IMR-90 (cell line): ENCODE measurements at places on chromosomes 2 and 18. TPM values are rescaled to one million over a fixed set of nuclear protein-coding genes. Genes with fewer than 3 reads are reported as not detected.

DNA sequence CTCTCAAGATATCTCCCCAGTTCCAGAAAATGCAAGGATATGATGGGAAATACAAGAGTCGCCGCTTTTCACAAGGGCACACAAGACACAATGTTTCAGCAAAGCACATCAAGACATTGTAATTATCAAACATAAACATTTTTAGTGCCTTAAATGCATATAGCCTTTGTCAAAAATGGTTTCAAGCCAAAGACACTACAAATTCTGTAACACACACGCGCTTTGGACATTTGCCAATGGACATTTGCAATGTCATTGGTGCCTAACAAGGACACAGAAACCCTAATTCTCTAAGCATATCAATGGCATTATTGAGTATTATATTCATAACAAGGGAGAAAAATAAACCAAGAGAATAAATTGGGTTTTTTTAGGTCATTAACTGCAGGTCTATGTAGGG, 16.1 kb downstream of the ADD2 start:
- H3K4me3 ChIP-seq = no peak overlapping the region
- no peak overlapping the region for H3K27ac ChIP-seq
- H3K36me3 ChIP-seq = no peaks in the 10 kb centered on the region
- no peak for DNase-seq
- no peaks in the 10 kb centered on the region for H3K27me3 ChIP-seq

GRCh38 chr2:68027959-68028358, 34.8 kb downstream of the C1D start:
- no peak overlapping the region for H3K27ac ChIP-seq
- H3K4me3 ChIP-seq = no peak overlapping the region
- H3K4me1 ChIP-seq = no peaks in the 10 kb centered on the region; the same call in 1 of the 2 replicates
- no peaks in the 10 kb centered on the region for H3K36me3 ChIP-seq
- no peaks in the 10 kb centered on the region; the same call in 1 of the 2 replicates for H3K27me3 ChIP-seq
- DNase-seq = peak; percentile 25

- DNase-seq = no peak
- H3K4me1 ChIP-seq = no peaks in the 10 kb centered on the region
- no peak overlapping the region for H3K4me3 ChIP-seq
- H3K36me3 ChIP-seq = no peaks in the 10 kb centered on the region
- H3K27me3 ChIP-seq = peaks cover 6% of the 10 kb centered on the region
- H3K27ac ChIP-seq = no peak overlapping the region
Measured at GRCh38 chr2:8566774-8567468, 114.9 kb upstream of the ID2 start.

C2orf92 gene
- 0.90 and 2.2 TPM in 2 replicates for total RNA-seq

HRH4 gene
- total RNA-seq = not detected in 2 replicates
